ENCODE measurements at places on chromosomes 11 and 22.

GRCh38 chr11:119860561-119861094 is 131.6 kb upstream of the NECTIN1 start:
- DNase-seq = no peak

- DNase-seq = no peak
Observed at GRCh38 chr22:23591201-23591791, 11.2 kb upstream of the IGLL1 start.

DNA sequence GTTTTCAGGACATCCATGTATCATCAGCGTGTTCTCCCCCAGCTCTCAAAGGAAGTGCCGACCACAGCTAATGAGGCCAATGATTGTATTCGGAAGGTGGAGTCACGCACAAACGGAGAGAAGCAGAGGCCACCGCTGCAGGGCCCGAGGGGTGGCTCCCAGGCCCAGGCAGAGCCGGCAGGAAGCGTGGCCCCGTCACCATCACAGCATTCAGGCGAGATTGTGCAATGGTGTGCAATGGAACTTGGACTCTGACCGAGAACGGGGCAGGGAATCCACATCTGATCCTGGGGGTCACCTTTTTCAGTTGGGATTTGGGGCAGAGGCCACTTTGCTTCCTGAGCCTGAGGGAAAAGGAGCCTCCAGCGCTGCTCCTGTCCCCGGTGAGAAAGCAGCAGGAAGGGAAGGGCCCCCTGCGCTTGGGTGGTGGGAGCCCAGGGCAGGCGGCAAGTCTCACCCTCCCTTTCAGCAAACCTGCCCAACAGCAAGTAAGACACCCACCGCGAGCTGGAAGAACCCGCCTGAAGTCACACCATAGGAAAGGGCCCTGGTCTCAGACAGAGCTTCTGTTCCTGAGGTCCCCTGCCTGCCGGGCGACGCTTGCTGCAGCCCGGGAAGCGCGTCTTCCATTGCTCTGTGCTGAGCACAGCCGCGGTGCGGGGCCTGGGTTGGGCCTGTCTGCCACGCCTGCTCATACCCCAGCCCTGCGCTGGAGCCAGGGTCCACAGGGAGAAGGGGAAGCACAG is 1430.7 kb downstream of the BRD1 start:
- DNase-seq = no peak

- DNase-seq = no peak
Observed at GRCh38 chr11:17560281-17561110, 13.4 kb downstream of the OTOG start.

- no peak for DNase-seq
Observed at GRCh38 chr11:65352783-65353182, 1.8 kb upstream of the TIGD3 start.

Measured in GOT3 (cell line).